ENCODE measurements at places on chromosomes 7 and 10.

- DNase-seq, result no peak
Observed at GRCh38 chr10:59682986-59683937, 26.4 kb downstream of the SLC16A9 start.

DNA sequence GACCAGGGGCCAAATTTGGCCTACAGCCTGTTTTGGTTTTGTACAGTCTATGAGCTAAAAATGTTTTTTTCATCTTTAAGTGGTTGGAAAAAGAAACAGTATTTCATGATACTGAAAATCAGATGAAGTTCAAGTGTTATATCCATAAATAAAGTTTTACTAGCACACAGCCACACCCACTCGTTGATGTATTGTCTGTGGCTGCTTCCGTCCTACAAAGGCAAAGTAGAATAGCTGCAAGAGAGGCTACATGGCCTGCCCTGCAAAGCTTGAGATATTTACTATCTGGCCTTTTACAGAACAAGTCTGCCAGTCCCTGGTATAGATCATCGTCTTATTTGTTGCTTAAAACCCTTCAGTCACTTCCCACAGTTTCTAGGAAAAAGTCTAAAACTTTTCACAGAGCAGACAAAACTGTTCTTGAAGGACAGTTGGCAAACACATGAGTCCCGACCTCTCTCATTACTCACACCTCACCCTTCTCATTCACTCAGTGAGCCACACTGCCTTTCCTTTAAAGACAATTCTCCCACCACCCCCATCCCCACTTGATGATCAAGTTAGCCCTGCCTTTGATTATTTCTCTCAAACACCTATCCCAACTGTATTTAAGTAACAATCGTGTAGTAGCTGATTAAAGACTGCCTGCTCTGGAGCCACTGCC lies 9.9 kb downstream of the RHEB start:
- no peak for DNase-seq

DNA sequence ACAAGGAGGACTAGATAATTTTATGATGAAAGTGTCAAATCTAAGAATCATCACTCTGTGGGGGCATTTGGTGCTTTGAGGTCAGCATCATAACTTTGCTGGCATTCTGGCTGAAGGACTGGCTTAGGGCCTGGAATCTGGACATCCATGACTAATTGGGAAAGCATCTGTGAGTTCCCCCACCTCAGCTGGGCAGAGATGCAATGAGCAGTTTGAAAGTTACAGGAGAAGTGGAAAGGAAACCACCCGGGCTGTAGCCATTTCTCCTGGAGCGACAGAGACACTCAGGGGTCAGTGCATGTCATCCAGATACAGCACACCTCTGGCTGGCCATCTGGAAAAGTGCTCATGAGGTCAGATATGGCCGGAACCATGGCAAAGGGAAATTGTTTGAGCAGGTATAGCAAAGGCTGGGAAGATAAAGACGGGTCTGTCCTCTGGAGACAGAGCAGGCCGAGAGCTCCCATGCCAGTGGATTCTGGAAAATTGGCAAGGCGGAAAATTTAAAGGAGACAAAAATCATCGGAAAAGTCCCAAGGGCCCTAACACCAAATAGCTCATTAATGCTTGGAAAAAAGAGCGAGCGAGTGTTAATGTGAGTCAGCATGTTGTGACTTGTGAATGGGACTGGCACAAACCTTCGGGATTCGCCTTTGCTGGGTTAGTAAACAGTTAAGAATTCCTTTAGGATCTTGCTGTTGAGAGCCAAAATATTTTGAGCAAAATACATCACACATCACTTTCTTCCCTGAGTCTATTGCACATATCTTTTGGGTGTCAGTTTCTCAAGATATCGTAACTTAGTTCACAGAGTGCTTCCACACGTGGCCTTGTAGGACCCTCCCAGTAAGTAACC lies 188.4 kb upstream of the AGK start:
- DNase-seq, result no peak

DNA sequence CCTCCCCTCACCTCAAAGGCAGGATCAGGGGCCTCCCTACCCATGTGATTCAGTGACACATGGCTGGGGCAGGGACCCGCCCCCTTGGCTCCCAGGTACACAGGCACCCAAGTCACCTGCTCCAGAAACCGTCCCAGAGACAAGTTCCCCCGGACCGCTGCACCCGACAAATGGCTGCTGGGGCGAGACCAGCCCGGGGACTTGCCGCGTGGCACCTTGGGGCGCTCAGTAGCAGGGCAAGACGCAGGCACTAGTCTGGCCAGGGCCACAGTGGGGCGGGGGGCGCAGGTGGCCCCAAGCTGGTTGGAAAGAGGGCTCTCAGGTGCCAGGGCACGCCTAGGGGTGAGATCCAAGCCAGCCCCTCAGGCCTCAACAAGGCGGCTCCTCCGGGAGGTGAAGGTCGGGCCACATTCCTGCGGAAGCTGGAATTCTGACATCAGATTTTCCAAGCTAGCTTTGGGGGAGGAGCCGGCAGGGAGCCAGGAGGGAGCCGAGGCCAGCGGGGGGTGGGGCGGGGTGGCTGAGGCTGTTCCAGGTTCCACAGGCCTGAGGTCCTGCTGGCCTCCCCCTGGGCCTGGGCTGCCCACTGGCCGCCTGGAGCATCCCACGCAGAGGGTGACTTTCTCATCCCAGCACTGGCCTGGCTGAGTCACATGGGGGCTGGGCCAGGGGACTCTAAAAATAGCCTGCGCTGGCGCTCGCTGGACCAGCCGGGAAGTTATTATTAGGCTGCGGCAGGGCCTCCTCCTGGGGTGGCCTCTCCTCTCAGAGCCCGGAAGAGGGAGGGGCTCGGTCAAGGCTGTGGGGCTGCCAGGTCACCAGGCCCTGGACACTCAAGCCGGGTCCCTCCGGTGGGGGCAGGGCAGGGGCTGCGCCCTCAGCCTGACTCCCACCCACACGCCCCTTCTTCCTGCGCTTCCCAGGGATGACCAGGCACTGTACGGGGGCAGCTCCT lies 20.5 kb upstream of the INPP5A start:
- DNase-seq, result no peak

DNA sequence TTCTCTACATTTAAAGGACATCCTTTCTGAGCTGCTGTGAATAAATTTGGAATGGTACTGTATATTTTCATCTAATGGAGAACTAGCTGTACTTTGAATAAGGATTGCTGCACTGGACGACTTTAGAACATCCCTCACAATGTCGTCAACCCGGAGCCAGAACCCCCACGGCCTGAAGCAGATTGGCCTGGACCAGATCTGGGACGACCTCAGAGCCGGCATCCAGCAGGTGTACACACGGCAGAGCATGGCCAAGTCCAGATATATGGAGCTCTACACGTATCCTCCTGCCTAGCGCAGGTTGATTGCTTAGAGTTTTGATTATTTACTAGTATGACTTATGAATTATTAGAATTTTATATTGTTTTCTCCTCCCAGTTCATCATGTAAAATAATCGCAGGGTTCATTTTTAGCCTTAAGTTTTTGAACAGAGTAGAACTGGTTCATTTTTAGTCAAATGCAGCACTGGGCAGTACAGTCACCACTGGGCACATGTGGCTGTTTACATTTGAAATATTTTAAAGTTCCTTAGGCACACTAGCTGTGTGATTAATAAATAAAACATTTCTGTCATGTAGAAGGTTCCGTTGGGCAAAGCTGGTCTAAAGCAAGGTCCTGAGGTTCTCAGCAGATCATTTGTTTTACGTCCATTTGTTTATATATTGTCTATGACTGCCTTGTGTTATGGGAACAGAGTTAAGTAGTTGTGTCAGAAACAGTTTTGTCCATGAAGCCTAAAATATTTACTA lies 31.5 kb downstream of the CUL1 start:
- DNase-seq, result no peak

GRCh38 chr7:150823484-150824126 lies 23.0 kb downstream of the TMEM176A start:
- DNase-seq, result no peak

GRCh38 chr10:88526501-88527105 lies 56.5 kb downstream of the RNLS start:
- DNase-seq, result no peak

GRCh38 chr10:113052076-113052830 lies 102.2 kb downstream of the TCF7L2 start:
- DNase-seq, result no peak

GRCh38 chr10:22934726-22935125 lies 6.9 kb downstream of the ARMC3 start:
- DNase-seq, result no peak

DNA sequence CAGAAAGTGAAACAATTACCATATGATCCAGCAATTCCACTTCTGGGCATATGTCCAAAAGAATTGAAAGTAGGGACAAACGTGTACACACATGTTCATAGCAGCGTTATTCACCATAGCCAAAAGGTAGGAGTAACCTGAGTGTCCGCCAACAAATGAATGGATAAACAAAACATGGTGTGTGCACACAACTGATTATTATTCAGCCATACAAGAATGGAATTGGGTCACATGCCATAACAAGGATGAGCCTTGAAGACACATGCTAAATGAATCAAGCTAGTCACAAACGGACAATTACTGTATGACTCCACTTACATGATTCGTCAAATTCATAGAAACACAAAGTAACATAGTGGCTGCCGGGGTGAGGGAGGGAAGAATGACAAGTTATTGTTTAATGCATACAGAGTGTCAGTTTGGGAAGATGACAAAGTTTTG lies 4.1 kb upstream of the OIT3 start:
- no peak for DNase-seq

DNA sequence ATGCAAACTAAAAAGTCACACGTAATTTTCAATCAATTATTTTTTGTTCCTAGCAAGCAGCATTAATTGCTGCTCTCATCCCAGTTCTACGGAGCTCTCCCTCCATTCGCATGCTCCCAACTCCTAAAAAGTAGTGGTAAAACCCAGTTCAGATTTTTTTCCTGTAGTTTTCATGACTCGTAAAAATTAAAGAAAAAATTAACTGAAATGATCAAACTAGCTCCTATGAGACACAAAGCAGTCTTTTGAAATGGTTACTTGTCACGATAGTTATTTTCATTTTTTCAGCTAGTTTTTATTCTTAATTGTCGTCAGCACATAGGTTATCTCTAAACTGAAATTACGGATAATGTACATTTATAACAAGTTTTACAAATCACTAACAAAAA lies 1.8 kb downstream of the HNRNPA2B1 start:
- no peak for DNase-seq

- no peak for DNase-seq
Observed at GRCh38 chr10:13873196-13873595, 286.4 kb downstream of the PRPF18 start.

DNA sequence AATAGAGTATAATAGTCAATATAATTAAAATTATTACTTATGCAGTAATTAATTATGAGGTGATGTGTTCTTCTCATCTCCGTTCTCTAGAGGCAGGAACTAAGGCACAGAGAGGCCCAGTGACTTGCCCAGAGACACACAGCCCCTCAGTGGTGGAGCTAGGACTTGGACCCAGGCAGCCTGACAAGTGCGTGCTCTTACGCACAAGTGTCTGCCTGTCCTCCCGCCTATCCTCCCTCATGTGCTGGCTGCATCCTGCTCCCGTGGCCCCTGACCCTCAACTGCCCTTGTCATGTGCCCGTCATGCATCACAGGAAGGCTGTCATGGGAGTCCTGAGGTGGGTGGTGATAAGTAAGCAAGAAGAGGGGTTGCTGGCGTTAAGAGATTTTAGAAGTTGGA lies 14.3 kb downstream of the IL2RA start:
- no peak for DNase-seq

- no peak for DNase-seq
Observed at GRCh38 chr10:68423522-68423921, 16.4 kb upstream of the RUFY2 start.

DNA sequence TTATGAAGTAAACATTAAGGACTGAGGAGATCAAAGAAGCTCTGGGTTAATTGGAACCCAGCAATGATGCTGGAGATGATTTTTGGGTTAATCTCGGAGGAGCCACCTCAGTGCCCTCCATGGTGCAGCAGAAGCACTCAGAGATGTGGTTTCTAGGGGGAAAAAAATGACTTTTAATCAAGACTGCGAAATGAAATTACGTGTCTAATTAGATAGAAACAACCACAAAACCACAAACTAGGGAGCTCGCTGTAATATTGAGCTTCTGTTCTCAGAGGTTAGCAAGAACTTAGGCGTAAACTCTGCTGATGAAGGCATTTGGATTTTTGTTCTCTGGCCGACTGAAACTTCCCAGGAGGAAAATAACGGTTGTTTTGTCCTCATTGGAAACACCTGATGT lies 319.0 kb downstream of the GRID1 start:
- no peak for DNase-seq

DNA sequence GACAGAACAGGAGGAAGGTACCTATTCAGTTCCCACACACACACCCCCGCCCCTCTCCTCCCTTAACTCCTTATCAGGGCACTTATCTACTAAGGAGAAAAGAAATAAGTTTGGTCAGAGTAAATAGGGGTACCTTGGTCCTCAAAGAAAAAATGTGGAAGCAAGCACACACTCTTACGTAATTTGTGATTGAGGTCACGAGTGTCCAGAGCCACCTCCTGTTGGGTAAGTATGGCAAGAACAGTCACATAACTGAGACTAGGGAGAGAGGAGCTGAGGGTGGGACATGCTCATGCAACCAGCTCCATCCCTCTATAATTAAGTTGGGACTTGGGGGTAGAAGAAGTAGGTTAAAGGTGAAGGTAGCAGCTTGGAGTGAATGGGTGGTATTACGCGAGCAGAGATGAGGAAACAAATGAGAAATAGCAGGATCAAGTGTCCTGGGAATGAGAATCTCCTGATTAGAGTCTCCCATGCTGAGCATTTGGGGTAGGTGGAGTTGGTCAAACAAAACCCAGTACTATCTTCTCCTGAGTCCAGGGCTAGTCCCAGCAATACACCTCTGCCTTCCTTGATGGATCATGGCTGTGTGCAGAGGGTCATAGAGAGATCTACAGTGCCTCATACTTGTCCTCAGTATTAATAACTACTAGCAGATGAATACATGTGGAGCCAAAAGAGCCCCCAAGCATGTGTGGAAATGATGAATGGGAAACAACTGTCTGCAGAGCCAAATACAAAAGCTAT lies 77.1 kb downstream of the GSAP start:
- DNase-seq, result no peak

GRCh38 chr7:477626-478220 lies 41.9 kb downstream of the PDGFA start:
- DNase-seq, result no peak

- DNase-seq, result no peak
Observed at GRCh38 chr7:120877701-120878100, 19.8 kb upstream of the TSPAN12 start.

- DNase-seq, result no peak
Observed at GRCh38 chr10:19580691-19581090, 235.5 kb upstream of the PLXDC2 start.

DNA sequence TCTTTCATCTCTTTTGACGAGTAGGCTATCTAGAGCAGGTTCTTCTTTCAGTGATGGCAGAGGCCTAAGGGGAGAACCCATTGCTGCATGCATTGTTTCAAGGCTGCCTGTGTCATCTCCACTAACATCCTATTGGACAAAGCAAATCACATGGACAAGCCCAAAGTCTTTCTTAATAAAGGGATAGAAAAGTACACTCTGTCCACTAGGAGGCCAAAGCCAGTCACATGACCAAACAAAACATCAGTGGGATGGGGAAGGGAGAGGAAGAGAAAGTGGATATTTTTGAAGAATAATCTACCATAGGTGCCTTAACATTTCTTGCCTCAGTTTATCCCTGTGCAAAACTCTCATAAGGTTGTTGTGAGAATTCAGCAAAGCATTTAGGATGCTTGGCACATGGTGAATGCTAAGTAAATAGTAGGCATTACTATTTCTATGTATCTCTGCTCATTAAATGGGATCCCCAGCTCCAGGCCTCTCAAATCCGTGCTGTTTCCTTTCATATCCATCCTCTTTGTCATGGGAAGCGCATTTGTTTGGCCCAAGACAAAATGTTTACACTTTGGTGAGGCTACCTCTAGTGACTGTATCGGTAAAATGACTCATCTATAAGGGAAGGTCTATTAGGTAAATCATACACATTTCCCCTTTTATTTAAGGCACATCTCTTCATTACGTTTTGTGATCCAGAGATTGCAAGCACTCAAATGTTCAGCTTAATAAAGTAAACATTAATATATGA lies 16.7 kb upstream of the CADPS2 start:
- no peak for DNase-seq
